Cortex of kidney (tissue), 1 donor: ENCODE measurements at places on chromosomes 3 and 15.

DNA sequence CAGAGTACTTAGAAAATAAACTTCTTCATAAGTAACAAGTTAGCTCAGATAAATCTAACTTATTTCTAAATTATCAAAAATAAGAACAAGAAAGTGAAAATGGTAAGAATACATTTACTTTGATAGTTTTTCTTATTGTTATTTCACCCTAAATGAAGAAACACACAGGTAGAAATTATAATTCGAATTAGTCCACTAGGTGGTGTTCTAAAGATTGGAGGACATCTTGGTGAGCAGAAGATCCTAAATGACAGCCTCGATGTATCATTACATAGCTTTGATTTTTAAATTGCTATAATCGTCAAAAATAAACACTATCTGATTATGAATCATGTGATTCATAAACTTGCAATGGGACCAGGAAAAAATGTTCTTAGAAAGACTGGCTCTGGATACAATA, 280.8 kb upstream of the UBE2E2 start:
- no peak for DNase-seq

- DNase-seq = no peak
These were observed 22.7 kb downstream of the ERICH6 start for GRCh38 chr3:150681057-150681456.

GRCh38 chr3:110743202-110743601, 328.4 kb upstream of the NECTIN3 start:
- DNase-seq = no peak

DNA sequence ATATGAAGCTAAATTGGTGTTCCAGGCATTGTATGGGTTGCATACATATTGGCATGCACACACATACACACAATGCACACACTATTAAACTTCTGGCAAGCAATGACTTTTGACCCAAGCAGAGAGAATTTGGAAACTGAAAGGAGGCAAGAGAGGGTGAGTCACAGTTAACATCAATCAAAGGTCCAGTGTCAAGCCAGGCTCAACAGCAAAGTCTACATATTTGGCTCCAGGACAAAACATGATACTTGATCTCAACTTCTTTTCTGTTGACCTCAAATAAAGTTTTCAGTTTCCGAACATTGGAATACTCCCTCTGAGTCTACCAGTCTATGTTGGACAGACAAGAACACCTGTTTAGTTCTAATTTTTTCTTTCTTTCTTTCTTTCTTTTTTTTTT, 28.3 kb downstream of the IL12A start:
- no peak for DNase-seq

GRCh38 chr3:146503461-146504202, 34.3 kb upstream of the PLSCR2 start:
- DNase-seq = no peak
